ENCODE measurements at places on chromosomes 2 and 18.

DNA sequence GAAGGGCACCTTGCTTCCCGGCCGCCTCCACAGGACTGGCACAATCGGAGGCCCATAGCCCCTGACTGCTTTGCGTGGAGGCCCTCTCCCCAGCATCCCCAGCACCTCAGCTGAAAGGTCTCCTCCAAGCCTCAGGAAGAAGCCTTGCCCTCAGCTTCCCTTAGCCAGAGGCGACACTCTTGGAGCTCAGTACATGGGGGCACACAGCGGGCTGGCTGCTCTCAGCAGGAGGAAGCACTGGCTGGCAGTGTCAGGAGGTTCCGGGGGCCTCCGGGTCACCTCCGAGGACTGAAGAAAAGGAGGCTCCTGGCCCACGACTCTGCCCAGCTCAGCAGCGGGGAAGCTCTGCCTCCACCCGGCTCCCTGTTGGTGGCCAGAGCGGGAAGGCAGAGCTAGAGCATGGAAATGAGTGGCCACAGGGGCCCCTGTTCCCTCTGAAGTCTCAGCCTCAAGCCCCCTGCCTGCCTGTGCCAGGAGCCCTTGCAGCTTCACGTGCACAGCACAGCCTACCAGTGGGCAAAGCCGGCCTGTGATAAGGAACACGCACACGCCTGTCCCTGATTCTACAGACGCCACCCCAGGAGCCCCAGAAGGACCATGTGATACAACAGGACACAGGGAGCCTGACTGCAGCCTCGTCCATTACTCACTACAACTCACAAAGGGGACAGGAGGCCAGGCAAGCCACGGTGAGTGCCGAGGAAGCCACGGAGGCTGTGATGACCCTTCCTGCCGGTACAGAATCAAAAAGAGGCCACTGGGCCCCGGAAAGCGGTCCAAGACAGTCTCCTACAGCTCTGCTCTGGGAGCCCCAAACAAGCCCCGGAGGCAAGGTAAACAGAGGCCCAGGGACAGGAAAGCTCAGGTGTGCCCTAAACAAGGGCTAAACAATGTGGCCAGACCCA lies 15.5 kb downstream of the HDAC4 start:
- no peak for DNase-seq

DNA sequence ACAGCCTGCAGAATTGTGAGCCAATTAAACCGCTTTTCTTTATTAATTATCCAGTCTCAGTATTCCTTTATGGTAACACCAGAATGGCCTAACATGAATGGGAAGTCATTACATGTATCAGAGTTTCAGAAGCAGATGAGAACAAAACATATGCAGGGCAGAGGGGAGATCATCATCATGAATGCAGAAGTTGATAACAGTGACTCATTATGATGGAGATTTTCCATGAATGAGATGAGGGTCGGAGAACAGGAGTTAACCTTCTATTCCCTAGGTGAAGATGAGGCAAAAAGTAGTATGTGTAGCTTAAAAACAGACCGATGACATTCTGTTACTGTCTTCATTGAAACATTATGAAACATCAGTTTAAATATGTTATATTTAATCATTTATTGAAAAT lies 59.5 kb upstream of the PPM1B start:
- DNase-seq = no peak

DNA sequence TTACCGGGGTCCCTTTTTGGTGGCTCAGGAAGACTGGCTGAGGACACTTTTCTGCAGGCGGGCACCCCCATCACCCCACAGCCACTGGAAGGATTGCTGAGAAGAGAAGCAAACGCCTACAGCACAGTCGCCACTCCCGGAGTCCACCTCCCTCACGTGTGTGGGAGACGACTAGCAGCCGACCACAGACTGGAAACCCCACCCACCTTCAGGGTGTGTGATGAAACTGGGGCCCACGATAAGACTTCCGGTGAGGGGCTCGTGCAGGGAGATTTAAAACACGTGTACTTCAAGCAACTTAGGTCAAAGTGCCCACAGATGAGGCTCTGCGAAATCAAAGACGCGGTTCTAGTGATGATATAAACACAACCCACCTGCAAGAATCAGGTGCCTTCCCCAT lies 26.3 kb downstream of the MBP start:
- no peak for DNase-seq

DNA sequence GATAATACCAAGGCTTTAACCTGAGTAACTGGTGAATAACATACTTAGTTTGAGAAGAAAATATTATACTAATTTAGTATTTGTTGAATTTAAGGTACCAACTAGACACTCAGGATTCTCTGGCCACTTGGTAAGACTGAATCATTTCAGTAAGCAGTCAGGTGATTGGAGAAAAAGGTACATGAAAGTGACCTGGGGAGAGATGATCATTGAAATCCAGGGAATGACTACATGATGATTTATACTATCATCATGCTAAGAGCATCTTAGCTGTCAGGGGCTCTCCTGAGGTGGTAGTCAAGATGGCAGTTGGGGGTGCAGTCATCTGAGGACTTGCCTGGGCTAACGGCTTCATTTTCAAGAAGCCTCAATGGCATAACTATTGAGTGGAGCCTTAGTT lies 571.2 kb upstream of the ACVR2A start:
- DNase-seq = no peak

- no peak for DNase-seq
These were observed 55.4 kb downstream of the MAPRE2 start for GRCh38 chr18:35096677-35097011.

DNA sequence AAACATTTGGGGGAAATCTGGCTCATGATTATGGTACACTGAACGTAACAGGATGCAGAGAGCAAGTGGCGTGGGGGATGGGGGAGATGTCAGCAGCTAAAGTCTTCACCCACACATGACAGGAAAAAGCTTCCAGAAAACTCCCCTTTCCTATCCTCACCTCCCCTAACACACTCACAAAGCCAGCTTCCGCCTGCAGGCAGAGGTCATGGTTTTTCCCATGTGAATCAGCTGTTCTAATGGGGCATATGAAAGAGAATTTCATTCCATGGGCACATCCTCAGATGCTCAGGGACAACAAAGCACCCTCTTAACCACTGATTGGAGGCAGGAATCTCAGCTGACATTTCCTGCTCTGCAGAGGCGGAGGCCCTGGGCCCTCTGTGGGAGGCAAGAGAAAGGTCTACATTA lies 129.1 kb downstream of the TSN start:
- DNase-seq = no peak

DNA sequence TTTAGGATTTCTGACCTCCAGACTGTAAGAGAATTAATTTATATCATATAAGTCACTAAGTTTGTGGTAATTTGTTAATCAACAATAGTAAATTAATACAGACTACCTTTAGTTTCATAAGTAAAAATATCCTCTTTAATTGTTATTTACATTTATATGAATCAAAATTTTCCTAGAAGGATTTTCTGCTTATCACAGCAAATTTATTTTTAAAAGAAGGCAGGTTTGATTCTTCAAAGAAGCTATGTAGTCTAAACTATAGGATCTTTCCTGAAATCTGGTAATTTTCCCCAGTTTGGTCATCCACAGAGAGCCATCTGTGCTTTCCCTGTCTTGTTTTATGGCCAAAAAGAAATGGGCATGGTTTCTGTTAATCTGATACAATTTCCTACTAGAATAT lies 13.1 kb upstream of the VRK2 start:
- no peak for DNase-seq
